ENCODE measurements at places on chromosomes 1 and 21.

DNA sequence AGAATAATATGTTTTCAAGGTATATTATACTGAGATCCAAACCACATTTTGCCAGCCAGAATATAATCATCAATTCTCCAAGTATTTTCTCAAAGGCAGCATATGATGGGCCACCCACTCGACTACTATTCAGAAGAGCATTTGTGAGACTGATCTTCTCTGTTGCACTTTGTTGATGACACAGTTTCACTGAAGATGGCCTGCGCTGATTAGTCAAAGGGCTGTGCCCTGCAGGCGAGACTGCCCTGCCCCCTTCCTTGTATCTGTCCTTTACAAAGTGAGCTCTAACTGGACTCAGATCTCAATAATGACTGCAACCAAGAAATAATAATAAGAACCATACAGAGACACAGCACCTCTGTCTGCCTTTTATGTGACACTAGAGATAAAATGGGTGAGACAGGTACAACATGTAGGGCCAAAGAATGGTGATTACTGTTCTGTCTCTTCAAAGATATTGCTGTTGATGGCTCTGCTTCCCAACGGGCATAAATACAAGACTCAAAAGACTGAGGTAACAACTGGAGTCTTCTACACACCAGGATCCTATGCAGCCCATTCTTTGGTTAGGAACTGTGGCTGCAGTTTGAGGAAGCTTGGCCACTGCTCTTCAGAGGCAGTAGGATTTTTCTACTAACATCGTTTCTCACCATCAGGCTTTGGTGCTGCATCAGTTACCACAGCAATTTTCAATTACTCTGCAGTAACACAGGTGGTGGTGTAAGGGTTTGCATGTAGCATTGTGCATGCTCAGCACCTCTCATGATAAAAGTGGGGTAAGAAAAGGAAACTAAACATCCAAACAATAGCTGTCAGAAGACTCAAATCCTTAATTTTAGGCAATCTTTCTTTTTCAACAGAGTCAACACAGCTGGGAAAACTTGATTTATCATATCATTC lies 481.1 kb downstream of the PTBP2 start:
- DNase-seq: no peak

DNA sequence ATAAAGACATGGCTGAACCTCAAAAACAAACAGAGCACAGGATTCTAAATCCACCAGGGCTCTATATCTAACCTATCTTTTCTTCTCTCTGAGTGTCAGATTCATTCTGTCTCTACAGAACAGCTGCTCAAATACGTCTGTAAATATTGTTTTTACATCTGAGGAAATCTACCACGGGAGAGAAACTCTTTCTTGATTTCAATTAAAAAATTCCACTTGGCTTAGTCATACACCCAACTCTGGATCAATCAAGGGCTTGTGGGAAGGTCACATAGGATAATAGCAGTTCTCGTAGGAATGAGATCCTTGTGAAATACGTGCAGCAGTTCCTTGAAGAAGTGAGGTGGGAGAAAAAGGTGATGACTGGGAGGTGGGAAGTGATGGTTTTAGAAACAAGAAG lies 1355.7 kb upstream of the ADGRL2 start:
- DNase-seq: no peak

GRCh38 chr1:203390298-203390697 lies 39.4 kb upstream of the FMOD start:
- DNase-seq: no peak

GRCh38 chr1:108208724-108209446 lies 8.7 kb upstream of the SLC25A24 start:
- no peak for DNase-seq

GRCh38 chr1:108852221-108852975 lies 4.5 kb downstream of the AKNAD1 start:
- DNase-seq: no peak

GRCh38 chr1:225451840-225452515 lies 24.1 kb upstream of the LBR start:
- no peak for DNase-seq

All from left lobe of liver (tissue), 2 donors.